SJSA1 (cell line): ENCODE measurements at places on chromosomes 3 and 15.

- no peaks in the 10 kb centered on the region for H3K36me3 ChIP-seq
- H3K4me1 ChIP-seq: no peaks in the 10 kb centered on the region
- H3K27me3 ChIP-seq: no peaks in the 10 kb centered on the region
- no peak overlapping the region for H3K27ac ChIP-seq
These were observed 92.0 kb upstream of the VGLL3 start for GRCh38 chr3:87082796-87083440.

GRCh38 chr3:116809208-116809607 is 99.6 kb downstream of the TUSC7 start:
- no peak for DNase-seq
- H3K27ac ChIP-seq: no peak overlapping the region
- H3K4me1 ChIP-seq: no peaks in the 10 kb centered on the region
- no peak overlapping the region for H3K4me3 ChIP-seq
- H3K36me3 ChIP-seq: no peaks in the 10 kb centered on the region

DNA sequence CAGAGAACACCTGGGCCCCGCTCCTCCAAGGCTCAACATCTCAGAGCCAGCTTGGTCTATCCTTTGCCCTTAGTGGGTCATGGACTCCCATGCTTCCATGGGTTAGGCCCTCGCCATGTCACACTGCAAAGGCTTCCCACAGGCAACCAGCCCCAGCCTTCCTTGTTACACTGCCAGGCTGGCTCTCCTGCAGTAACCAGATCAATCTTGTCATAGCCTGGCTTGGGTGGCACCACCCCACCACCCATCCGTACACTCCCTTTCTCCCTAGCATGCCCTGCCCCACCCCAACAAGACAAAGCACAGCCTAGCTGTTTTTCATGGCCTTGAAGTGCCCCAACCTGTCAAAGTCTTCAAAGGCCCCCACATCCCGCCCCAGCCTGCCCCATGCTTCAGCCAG is 30.5 kb downstream of the CA12 start:
- no peak overlapping the region for H3K4me3 ChIP-seq
- DNase-seq: no peak
- H3K27me3 ChIP-seq: no peaks in the 10 kb centered on the region

GRCh38 chr15:36671017-36671416 is 91.6 kb downstream of the CDIN1 start:
- no peak for DNase-seq
- H3K4me1 ChIP-seq: no peaks in the 10 kb centered on the region

DNA sequence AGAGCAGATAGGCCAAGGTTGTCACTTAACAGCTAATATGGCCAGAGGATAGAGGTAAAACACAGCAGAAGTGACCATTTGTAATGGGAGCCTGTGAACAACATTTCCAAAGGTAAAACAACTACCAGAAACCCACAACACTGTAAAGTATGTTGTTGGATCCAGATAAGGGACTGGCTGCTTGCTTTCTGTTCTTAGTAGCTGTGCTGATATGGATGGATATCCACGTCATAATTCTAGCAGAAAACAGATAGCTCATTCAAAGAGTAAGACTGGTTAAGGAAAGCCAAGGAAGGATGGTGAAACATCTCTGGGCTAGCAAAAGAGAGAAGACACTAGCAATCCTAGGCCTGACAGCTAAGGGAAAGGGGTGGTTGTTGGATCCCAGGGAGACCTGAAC is 36.9 kb upstream of the SPRED1 start:
- H3K4me1 ChIP-seq: peaks cover 16% of the 10 kb centered on the region
- no peak for DNase-seq

GRCh38 chr3:186469525-186469924 is 74.7 kb downstream of the CRYGS start:
- no peak overlapping the region for H3K4me3 ChIP-seq
- H3K4me1 ChIP-seq: no peaks in the 10 kb centered on the region
- no peak for DNase-seq
- H3K27ac ChIP-seq: no peak overlapping the region
- no peaks in the 10 kb centered on the region; the same call in 1 of the 2 replicates for H3K27me3 ChIP-seq

GRCh38 chr15:67296684-67297083 is 42.1 kb downstream of the IQCH start:
- H3K4me3 ChIP-seq: no peak overlapping the region
- H3K4me1 ChIP-seq: no peaks in the 10 kb centered on the region
- no peak for DNase-seq
- no peak overlapping the region for H3K27ac ChIP-seq
- 0 out of 2 replicates have a peak, but pooled peaks cover 2% of the 10 kb centered on the region for H3K27me3 ChIP-seq

DNA sequence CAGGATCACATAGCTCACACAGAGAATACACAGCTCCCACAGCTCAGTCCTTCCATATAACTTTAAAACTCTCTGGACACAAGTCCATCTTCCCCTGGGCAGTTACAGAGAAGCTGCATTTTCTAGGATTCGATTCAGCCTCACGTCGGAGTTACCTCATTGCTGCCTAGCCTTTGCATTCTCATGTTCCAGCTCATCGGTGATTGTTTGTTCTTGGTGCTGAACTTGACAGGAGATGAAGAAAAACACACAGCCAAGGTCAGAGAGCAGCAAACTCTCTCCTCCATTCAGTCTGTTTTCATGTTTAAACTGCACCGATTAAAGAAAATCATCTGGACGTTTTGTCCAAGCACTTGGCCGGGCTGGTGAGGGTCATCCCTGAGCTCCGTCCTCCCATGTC is 375.5 kb upstream of the CFAP20DC start:
- no peak overlapping the region for H3K4me3 ChIP-seq
- peak overlapping the region; percentile 76 for H3K27ac ChIP-seq
- H3K27me3 ChIP-seq: no peaks in the 10 kb centered on the region
- peaks cover 43% of the 10 kb centered on the region for H3K4me1 ChIP-seq
- DNase-seq: peak; percentile 49

- no peaks in the 10 kb centered on the region for H3K36me3 ChIP-seq
- no peak for DNase-seq
- H3K27ac ChIP-seq: no peak overlapping the region
- H3K4me3 ChIP-seq: no peak overlapping the region
- peaks cover 13% of the 10 kb centered on the region for H3K4me1 ChIP-seq
- H3K27me3 ChIP-seq: no peaks in the 10 kb centered on the region; the same call in 1 of the 2 replicates
These were observed 166.6 kb downstream of the TPRG1 start for GRCh38 chr3:189338366-189338765.

- DNase-seq: no peak
- no peaks in the 10 kb centered on the region for H3K36me3 ChIP-seq
- H3K4me1 ChIP-seq: no peaks in the 10 kb centered on the region
These were observed 125.4 kb downstream of the ULK4 start for GRCh38 chr3:41836360-41837134.

- H3K4me3 ChIP-seq: no peak overlapping the region
- H3K27ac ChIP-seq: no peak overlapping the region
- H3K4me1 ChIP-seq: peaks cover 1% of the 10 kb centered on the region
- H3K36me3 ChIP-seq: no peaks in the 10 kb centered on the region
- no peak for DNase-seq
- no peaks in the 10 kb centered on the region for H3K27me3 ChIP-seq
These were observed 24.9 kb downstream of the ALS2CL start for GRCh38 chr3:46668591-46668990.

GRCh38 chr3:169667166-169668071 is 3.9 kb upstream of the MECOM start:
- no peaks in the 10 kb centered on the region for H3K36me3 ChIP-seq
- no peak overlapping the region for H3K27ac ChIP-seq
- no peak for DNase-seq
- peaks cover 64% of the 10 kb centered on the region for H3K27me3 ChIP-seq
- H3K4me3 ChIP-seq: no peak overlapping the region
- H3K4me1 ChIP-seq: peaks cover 14% of the 10 kb centered on the region

DNA sequence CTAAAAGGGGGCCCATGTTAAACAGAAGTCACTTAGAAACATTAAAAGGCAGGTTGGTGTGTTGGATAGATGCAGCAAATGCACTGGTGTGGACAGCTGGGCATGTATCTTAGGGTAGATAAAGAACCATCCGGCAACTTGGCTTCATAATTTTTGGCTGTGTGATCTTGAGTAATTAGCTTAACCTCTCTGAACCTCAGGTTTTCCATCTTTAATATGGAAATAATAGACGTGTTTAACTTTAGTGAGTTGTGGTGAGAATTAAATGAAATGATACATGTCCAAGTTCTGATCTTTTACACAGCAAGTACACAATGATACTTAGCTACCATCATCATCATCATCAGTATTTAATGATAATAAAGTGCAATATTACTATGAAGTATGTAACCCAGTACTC is 330.4 kb downstream of the FOXP1 start:
- H3K4me3 ChIP-seq: no peak overlapping the region
- no peak for DNase-seq
- H3K4me1 ChIP-seq: peaks cover 35% of the 10 kb centered on the region
- H3K27ac ChIP-seq: no peak overlapping the region
- H3K27me3 ChIP-seq: no peaks in the 10 kb centered on the region
- no peaks in the 10 kb centered on the region for H3K36me3 ChIP-seq

DNA sequence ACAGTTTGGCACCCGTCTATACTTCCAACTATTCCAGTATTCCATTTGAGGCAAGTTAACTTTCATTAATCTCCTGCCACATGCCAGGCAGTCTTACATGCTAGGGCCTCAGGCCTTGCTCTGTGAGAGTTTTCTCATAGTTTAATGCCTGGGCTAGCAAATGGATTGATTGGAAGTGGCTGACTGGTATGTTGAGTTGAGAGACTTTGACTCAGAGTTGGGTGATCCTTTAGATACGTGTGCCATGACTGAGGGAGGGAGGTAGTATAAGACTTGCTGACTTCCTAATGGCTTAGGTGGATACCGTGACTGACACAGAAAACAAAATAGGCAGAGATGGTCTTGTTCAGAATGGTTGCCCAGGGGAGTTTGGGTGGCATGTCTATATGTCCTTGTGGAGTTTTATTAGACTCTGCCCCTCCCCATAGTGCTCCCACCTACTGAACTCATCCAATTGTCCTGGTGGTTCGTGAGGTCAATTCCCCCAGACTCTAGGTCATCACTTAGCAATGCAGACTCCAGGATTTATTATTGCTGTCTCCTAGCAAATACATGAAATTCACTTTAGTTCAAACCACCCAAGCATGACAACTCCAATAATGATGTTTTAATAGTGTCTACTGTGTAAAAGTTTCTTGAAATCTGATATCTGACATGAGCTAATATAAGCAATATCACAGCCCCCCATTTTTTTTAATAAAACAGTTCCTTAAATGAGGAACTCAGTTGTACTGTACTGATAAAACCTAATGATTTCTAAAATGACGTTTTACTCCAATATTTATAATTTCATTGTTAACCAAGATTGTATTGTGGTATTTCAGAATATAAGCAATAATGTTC is 413.9 kb upstream of the MDFIC2 start:
- no peaks in the 10 kb centered on the region for H3K27me3 ChIP-seq
- peak overlapping the region; percentile 83 for H3K27ac ChIP-seq
- H3K4me3 ChIP-seq: no peak overlapping the region
- H3K4me1 ChIP-seq: peaks cover 44% of the 10 kb centered on the region
- no peaks in the 10 kb centered on the region for H3K36me3 ChIP-seq
- peak; percentile 40 for DNase-seq

- H3K27me3 ChIP-seq: no peaks in the 10 kb centered on the region
- H3K27ac ChIP-seq: no peak overlapping the region
- DNase-seq: no peak
- no peaks in the 10 kb centered on the region; the same call in 1 of the 2 replicates for H3K4me1 ChIP-seq
These were observed 11.8 kb downstream of the TOP2B start for GRCh38 chr3:25652921-25653320.

- peaks cover 86% of the 10 kb centered on the region for H3K36me3 ChIP-seq
- DNase-seq: no peak
- H3K27me3 ChIP-seq: no peaks in the 10 kb centered on the region
- no peak overlapping the region for H3K4me3 ChIP-seq
- H3K4me1 ChIP-seq: peaks cover 44% of the 10 kb centered on the region
These were observed 4.4 kb upstream of the GPX1 start for GRCh38 chr3:49362561-49362960.

GRCh38 chr3:111700054-111700453 is 104.9 kb upstream of the ZBED2 start:
- DNase-seq: no peak
- H3K4me3 ChIP-seq: no peak overlapping the region
- no peak overlapping the region for H3K27ac ChIP-seq
- peaks cover 14% of the 10 kb centered on the region for H3K4me1 ChIP-seq
- no peaks in the 10 kb centered on the region for H3K27me3 ChIP-seq

DNA sequence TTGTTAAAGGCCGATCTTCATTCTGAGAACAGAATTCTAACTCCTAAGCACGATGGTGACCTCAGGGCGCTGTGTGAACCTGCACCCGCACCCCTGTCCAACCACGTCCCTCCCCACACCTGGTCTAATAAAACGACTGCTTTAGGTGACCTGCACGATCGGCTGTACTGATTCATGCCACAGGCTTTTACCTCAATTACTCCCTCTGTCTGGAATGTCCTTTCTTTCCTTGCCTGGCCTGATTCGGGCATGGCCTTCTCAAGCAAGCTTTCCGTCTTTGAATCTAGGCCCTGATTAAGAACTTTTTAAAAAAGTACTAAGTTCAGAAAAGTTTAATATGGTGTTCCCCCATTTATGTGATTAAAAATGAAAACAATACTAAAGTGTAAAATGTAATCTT is 842 bp upstream of the U2SURP start:
- peak overlapping the region; percentile 68 for H3K4me3 ChIP-seq
- no peaks in the 10 kb centered on the region for H3K27me3 ChIP-seq
- no peaks in the 10 kb centered on the region for H3K36me3 ChIP-seq

DNA sequence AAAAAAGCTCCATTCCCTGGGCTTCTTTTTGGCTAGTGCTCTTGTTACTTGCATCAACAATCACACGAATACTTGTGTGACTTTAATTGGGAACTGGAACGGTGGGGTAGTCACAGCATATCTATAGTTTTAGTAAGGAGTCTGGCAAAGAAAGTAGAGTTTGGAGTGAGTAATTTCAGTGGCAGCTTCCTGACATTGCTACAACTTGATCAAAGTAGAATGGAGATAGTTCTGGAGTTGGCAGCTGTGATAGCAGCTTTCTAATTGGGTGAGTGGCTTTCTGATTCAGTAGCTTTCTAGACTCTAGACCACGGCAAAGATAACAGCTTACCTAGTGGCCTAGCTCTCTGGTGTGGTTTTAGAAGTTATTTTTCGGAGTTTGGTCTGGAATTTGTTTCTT is 475.0 kb downstream of the TUSC7 start:
- no peaks in the 10 kb centered on the region for H3K27me3 ChIP-seq
- DNase-seq: no peak
- H3K4me3 ChIP-seq: no peak overlapping the region
- H3K36me3 ChIP-seq: no peaks in the 10 kb centered on the region
- no peaks in the 10 kb centered on the region for H3K4me1 ChIP-seq

DNA sequence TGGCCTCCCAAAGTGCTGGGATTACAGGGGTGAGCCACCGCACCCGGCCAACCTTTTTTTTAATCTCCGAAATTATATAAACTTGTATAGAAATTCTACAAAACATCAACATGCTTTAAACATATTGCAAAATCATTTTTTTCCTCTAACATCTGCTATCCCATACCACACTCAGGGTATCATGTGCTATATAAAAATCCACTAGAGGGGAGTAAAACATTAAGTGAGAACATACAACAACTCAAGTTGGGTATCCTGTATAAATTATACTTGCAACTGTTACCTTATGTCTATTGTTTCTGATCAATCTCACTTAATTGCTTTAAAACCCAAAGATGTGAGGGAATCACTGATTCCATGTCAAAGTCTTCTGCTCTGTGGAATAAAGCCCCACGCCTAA is 71.9 kb upstream of the FBN1 start:
- H3K4me1 ChIP-seq: peaks cover 14% of the 10 kb centered on the region
- no peaks in the 10 kb centered on the region for H3K36me3 ChIP-seq
- no peaks in the 10 kb centered on the region for H3K27me3 ChIP-seq
